ENCODE measurements at places on chromosomes 16 and 17.

DNA sequence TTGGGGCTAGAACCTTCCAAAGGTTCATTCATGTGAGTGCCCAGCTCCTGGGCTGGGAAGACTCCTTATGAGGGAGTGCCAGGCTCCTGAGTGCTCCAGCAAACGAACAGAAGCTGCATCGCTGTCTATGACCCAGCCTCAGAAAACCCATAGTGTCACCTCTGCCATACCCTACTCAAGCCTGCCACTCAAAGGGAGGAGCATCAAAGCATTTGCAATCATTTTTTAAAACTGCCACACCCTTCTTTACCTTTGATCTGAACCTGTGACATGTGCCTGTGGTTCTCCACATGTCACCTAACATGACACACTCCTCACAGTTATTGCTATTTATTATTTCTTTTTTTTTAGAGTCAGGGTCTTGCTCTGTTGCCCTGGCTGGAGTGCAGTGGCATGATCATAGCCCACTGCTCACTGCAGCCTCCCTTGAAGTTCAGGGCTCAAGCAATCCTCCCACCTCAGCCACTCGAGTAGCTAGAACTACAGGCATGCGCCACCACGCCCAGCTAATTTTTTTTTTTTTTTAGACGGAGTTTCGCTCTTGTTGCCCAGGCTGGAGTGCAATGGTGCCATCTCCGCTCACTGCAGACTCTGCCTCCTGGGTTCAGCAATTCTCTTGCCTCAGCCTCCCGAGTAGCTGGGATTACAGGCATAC is 7.3 kb upstream of the KDM8 start:
- DNase-seq = no peak

DNA sequence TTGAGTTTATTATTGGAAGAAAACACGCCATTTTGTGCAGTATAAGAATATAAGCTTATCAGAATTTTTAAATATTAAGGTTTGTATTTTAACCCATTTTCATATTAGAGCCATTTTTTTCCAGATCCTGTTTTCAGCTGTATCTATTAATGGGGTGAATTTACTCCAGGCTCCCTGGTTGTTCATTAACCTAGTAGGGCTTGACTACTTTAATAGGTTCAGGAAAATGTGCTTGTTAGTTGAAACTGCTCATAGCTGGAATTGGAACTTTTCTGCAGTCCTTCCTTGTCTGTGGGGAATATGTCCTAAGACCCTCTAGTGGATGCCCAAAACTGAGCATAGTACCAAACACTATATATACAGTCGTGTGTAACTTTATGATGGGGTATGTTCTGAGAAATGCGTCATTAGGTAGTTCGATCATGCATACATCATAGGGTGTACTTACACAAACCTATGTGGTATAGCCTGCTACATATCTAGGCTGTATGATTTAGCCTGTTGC is 28.0 kb downstream of the NFAT5 start:
- no peak for DNase-seq

GRCh38 chr17:9217151-9218056 is 196.1 kb downstream of the NTN1 start:
- no peak for DNase-seq

- DNase-seq = no peak
Observed at GRCh38 chr17:63774969-63775265, 947 bp downstream of the DDX42 start.

GRCh38 chr17:70205401-70205800 is 36.1 kb downstream of the KCNJ2 start:
- no peak for DNase-seq
